ENCODE measurements at places on chromosomes 2 and 18.

DNA sequence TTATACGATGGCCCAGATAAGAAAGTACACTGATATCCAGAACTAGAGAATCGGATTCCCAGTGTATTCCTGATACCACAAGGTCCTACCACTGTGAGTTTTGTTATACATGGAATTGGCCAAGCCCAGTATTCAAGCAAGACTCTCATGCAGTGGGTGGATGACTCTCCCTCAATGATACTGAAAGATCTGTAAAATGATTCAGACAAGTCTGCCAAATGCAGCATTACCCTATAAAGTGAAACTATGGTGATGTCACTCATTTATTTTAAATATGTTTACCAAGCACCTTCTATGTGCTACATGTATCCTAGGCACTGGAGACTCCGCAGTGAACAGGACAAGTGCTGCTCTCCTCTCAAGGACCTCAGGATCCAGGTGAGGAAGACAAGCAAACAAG, 22.6 kb downstream of the MYO5B start:
- no peak for DNase-seq

DNA sequence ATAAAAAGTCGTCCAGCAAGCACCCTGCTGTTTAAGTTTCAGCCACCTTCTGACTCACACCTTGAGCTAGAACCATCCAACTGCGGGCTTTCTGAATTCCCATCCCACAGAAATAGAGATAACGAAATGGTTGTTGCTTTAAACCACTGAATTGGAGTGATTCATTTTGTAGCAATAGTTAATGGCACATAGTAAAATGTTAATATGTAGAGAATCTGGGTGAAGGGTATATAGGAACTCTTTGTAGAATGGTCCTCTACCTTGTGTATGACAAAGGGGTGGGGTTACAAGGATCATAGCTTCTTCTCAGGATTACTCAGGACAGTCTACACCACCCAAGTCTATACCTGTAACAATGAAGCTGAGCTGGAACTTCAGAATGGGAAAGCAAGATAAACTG, 2.4 kb upstream of the MAPRE3 start:
- DNase-seq, result no peak

GRCh38 chr18:26863122-26863879, 2.2 kb downstream of the AQP4 start:
- DNase-seq, result peak; percentile 78

DNA sequence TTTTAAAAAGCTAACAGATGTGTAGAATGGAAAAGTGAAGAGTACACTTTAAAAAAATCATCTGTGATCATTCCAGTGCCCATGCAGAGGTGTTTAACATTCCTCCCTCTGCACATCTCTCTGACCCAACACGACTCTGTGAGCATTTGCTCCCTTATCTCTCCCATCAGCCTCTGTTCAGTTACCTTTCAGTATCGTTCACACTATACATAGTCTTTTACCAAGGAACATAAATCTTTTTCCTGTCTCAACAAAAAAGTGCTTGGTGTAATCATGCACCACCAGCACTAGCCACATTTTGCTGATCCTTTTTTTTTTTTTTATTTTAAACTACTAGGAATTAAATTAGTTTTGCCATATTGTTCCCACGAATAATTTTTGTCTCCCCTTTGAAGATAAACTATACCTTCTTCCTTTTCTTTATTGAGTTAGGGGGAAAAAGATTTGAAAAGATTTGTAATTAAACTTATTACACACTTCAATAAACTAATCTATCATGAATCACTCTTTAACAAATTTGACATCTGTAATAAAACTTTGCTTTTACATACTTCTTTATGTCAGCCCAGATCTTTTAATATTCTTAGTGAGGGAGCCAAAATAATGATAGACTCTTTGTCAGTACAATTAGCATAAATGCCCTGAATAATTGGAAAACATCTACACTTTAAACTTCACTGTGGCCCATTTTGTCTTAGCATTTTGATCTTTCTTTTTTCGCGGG, 489.8 kb upstream of the FANCL start:
- no peak for DNase-seq

GRCh38 chr2:149617476-149617875, 29.9 kb upstream of the MMADHC start:
- no peak for DNase-seq

GRCh38 chr2:196437626-196438025, 201.9 kb upstream of the CCDC150 start:
- no peak for DNase-seq

GRCh38 chr2:10584843-10585475, 104.8 kb downstream of the NOL10 start:
- DNase-seq, result no peak

- DNase-seq, result no peak
Observed at GRCh38 chr2:206112846-206113547, 27.0 kb upstream of the INO80D start.

- DNase-seq, result no peak
Observed at GRCh38 chr2:199466692-199467065, 8.9 kb upstream of the SATB2 start.

- DNase-seq, result no peak
Observed at GRCh38 chr2:11393711-11394236, 49.3 kb upstream of the ROCK2 start.

DNA sequence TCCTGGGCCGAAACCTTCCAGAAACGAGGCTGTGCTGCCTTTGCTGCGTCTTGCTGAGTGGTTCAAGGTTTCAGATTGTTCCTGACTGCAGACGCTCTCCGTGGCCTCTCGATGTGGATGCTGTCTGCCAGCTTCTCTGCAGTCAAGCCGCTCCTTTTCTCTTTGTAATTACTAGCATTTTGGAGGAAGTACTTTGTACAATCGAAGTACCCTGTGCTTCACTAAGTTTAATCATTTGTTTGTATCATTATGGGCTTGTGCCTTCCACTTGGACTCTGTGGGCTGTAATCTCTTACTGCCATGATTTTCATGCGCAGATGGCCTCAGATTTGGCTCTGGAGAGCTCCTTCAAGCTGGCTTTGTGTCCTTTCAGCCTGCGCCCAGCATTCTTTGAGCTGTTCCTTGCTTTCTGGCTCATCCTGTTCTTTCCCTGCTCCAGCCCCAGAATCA, 49.3 kb downstream of the TRAF3IP1 start:
- DNase-seq, result no peak

- DNase-seq, result no peak
Observed at GRCh38 chr2:176461098-176461808, 192.0 kb downstream of the MTX2 start.

DNA sequence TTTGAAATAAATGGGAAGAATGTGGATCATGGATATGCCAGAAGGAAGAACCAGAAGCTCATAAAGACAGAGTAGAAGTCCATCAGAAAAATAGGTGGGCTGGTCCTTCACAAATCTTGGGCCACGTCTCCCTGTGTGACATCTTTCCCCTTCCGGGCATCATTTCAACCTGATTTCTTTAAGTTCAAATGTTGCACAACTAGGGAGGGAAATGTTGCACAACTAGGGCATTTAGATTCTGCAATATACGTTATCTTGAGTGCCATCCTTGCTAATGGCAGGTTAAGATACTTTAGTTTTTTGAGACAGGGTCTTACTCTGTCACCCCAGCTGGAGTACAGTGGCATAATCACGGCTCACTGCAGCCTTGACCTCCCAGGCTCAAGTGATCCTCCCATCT, 129.6 kb downstream of the CERS6 start:
- DNase-seq, result no peak

- DNase-seq, result no peak
Observed at GRCh38 chr2:119758881-119759450, 756 bp upstream of the PTPN4 start.

GRCh38 chr18:40346146-40346545, 1608.9 kb upstream of the PIK3C3 start:
- DNase-seq, result no peak

- no peak for DNase-seq
Observed at GRCh38 chr2:11988691-11989353, 242.4 kb downstream of the LPIN1 start.

DNA sequence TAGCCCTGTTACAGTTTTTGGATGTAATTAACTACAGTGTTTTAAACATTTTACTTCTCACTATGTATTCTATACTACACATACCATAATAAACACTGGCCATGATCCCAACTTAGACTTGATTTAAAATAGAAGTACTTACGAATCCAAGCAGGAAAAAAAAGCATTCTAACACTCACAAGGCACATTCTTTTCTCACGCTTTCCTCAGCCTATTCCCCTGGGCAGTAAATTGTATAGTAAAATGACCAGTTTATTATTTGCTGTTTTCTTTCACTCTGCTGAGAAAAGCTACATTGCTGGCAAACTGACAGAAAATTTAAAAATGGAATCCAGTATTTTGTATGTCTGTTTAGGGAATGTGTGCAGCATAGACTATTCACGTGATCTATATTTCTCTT, 2.8 kb upstream of the TANC1 start:
- DNase-seq, result no peak

DNA sequence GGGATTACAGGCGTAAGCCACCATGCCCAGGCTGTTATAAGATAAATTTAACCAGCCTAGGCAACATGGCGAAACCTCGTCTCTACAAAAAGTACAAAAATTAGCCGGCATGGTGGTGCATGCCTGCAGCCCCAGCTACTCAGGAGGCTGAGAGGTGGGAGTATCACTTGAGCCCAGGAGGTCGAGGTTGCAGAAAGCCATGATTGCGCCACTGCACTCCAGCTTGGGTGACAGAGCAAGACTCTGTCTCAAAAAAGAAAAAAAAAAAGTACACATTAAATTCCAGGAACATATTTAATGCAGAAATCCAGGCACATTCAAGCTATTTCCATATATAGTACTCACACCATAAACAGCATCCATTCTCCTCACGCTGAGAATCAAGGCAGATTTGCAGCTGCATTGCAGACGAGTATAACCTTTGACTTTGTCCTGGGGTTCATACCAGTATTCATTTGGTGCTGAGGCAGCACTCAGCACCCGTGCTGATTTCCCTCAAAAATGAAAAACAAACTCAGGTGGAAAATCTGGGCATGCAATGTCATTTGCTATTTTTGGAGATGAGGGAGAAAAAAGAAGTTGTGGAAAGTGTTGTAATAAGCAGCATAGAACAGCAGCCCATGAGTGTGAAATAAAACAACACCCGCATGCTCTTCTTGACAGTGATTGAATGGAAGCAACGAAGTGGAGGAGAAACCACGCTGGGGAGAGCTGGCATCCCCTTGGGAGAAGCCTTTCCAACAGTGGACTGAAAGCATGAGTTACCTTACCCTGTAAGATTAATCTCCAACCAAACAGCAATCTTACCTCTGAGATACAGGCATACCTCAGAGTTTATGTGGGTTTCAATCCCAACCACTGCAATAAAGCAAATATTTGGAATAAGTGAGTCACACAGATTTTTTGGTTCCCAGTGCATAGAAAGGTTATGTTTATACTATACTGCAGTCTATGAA, 46.8 kb upstream of the ANXA4 start:
- DNase-seq, result no peak

DNA sequence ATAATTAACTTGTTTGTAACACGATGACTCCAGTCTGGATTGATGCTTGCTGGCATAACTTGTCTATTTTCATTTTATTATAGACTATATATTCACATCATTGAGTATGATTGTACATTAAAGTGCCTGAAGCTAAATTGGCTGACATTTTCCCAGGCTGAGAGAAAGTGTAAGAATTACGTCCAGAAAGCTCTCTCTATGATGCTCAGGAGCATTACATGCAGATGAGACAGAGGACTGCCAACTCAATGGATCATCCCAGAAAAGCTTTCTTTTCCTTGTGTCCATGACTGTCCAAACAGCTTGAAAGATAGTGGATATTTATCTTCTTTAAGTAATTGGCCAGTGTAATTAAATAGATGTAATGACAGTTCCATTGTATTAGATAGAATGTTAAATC, 1372.2 kb upstream of the TMEFF2 start:
- DNase-seq, result no peak

- no peak for DNase-seq
Observed at GRCh38 chr2:184689638-184690037, 91.3 kb downstream of the ZNF804A start.

- no peak for DNase-seq
Observed at GRCh38 chr18:10477121-10477862, 22.9 kb downstream of the APCDD1 start.
